ENCODE measurements at places on chromosomes 1 and 21.

DNA sequence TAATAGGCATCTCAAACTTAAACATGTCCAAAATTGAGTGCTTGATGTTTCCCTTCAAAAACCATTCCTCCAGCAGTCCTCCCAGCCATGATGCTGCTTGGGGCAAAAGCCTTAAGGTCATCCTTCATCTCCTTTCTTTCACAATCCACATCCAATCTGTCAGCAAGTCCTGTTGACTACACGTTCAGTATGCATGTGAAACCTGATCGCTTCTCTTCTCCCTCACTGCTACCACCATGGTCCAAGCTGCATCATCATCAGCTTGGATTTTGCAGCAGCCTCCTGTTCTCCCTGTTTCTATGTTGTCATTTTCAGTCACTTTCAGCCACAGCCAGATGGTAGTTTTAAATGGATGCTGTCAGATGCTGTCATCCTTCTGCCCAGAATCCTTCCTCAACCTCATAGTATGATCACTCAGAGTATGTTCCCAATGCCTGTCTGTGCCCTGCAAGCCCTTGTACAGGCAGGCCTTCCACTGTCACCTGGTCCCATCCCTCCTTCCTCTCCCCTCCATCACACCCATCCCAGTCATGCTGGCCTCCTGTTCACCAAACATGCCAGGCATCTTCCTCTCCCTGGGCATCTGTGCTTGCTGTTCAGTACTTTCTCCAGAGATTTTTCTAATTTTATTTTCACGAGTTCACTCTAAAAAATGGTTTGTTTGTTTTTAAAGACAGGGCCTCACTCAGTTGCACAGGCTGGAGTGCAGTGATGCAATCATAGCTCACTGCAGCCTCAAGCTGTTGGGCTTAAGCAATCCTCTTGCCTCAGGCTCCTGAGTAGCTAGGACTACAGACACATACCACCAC, 66.0 kb downstream of the SYDE2 start:
- DNase-seq: no peak

- DNase-seq: no peak
These were observed 50.7 kb upstream of the LAMC2 start for GRCh38 chr1:183135336-183135735.

DNA sequence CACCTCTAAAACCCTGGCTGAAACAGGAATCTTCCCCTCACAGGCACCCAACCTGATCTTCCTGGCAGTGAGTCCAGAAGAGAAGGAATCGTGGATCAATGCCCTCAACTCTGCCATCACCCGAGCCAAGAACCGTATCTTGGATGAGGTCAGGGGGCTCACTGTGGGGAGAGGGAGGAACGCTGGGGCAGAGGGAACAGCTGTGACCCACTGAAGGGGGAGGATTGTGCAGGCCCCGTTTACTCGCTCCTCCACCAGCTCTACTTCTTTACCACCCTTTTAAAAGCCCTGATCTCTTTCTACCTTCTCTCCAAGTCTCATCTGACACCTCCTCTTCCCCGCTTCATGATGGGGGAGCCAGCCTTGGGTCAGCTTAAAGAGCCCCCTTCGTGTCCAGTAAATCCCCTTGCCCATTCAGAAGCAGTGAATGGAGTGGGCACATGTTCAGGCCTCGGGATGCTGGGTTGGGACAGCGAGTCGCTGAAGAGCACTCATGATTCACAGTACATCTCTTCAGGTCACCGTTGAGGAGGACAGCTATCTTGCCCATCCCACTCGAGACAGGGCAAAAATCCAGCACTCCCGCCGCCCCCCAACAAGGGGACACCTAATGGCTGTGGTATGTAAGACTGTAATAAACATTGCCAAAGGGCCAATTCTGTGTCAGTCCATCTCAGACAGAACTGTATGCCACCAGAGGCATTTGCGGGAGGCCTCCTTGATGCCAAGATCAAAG, 7.3 kb downstream of the PLEKHO1 start:
- DNase-seq: no peak

DNA sequence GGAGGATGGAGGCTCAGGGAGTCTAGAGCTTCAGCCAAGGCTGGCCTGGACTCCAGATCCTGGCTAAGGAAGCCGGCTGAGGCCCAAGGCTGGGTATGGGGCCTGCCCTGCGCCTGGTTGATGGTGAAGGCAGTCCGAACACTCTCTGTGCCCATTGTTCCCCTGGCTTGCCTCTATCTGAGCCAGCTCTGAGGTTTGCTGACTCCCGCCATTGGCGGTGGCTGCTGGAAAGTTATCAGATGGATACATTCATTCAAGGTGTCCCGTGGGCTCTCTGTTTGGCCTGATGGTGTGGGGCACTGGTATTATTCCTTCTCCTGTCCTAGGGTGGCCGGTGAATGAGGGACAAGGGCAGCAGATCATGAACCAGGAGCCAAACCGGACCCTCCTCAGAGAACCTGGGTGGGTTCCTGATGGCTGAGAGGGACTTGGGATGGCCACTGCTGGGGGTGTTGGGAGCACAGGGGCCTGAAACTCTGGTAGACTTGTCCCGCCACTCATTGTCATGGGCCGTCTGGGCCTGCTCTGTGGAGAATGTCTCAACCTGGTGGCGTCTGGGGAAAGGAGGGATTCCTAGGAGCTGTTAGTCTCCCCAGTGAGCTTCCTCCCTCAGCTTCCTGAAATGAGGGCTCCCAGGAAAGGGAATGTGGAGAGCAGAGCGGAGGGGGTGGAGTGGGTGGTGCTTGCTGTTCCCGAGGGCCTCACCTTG, 22.2 kb downstream of the SLC26A9 start:
- no peak for DNase-seq

GRCh38 chr1:25028907-25029599, 99.0 kb upstream of the RUNX3 start:
- peak; percentile 45 for DNase-seq

DNA sequence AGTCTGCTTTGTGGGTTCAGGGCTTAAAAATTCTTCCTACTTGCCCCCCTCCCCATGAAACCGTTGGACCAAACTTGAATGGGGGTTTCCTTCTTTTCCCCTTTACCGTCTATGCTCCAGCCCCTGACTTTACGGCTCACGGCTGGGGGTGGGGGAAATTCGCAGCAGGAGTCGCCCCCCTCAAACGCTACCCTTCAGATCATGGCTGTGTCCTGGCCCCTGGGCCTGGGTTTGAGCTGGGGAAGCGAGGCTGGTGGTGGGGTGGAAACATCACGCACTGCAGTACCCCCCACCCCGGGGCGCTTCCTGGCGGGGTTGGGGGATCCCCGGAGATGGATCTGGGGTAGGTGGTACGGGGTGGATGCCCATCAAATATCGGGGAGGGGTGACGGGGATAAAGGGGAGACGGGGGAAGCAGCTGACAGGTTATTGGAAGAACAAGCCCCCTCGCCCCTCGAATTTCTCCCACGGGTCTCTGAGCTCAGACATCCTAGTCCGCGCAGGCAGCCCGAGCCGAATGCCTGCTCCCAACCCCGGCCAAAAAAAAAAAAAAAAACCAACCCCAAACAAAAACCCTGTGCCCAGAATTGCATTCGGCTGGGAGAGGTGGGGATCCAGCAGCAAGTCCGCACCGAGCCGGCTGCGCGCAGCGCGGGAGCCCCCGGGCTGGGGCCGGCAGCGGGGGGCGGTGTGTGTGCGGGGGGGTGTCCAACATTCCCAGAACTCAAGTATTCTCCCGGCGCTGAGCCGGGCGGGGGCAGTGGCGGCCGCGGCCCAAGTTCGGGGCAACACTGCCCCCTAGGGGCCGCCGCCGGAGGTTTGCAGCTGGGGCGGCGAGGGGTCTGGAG, 59.0 kb upstream of the ACOT11 start:
- peak; percentile 93 for DNase-seq

DNA sequence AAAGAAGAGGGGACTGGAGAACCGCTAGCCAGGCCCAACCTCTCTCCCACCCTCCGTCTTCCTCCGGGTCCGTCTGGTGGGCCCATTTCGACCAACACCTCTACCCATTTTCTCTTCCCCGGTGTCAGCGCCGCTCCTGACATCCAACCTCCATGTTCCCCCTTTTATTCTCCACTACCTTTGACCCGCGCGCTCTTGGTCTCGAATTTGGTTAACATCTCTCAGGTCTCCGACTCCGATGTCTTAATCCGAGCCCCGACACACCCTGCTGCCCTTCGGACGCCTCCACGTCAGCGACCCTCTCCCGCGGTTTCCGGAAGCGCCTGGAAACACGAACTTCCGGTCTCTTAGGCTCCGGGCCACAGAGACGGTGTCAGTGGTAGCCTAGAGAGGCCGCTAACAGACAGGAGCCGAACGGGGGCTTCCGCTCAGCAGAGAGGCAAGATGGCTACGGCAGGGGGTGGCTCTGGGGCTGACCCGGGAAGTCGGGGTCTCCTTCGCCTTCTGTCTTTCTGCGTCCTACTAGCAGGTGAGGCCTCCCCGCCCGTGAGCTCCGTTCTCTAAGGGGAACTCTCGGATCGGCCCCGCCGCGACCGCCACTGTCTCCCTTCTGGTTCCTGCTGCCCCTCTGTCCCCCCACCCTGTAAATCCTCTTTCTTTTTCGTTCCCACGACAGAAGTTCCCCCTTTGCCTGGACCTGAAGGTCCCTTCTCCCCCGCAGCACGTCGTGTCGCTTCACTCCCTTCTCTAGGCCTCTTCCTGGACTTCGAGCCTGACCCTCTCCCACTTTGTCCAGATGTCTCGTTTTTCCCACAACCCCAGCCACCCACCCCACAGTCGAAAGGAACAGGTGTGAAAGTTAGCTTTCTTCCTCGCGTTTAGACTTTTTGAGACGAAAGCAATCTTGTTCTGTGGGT, at the start of the genes COPA and NCSTN:
COPA (minus strand) TSS at position 298 of the 917 bp plus-strand sequence; CDS start at position 218, 80 bp downstream.
NCSTN (plus strand) TSS at position 431 of the 917 bp plus-strand sequence; CDS start at position 445, 14 bp downstream.
- peak; percentile 72 for DNase-seq

DNA sequence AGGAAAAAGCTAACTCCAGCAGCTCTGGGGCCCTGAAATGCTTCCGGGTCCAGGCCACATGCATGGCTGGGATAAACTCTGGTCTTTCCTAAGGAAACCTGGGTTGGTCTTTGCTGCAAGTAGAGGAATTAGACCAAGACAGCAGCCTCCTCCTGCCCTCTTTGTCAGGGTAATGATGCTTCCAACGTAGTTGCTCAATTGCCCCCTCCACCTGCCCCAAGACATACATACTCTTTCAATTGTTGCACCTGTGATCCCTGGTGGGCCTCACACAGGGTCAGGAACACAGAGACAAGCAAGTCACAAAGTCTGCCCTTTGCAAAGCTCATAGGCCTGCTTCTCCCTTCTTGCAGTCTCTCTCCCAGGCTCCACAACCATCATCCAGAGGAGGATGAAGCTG, 41.9 kb upstream of the GRIK3 start:
- DNase-seq: no peak

GRCh38 chr1:52368383-52369172, 2.6 kb upstream of the CC2D1B start:
- peak; percentile 53 for DNase-seq

DNA sequence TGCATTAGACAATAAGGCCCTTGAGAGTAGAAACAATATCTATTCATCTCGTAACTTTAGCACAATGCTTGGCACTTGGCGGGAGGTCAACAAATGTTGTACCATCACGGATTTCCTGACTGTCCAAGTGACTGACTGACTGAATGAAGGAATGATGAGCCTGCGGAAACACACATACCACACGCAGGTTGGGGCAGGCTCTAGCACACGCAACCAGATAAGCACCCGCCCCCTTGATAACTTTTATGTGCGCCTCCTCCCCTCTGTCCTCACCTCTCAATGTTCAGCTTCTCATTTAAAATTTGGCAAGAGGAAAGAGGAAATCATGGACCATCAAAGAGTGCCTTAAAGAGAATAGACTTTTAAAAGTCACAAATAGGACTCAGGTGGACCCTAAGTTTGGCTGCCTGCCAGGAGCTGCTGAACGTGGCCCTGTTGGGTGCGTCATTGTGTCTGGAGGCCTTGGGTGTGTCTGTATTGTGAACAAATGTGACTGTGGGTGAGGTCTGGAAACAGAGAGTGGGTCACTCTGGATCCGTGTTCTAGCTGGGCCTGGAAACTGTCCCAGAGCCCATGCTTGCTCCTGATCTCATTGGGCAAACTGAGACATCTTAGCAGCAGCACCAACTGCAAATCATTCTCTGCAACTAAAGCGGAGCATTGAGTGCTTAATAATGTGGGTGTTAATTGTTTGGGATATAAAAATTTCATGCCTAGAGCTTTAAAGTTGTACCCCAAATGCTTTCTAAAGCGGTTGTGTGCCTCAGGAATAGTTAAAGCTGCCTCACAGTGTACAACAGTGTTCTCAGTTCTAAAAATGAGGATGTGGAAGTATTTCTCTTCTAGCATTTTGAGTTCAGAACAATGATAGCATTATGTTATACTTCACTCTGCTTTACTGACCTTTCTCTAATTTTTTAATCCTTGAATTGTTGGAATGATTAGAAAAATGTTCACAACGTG, 47.6 kb upstream of the ABCG1 start:
- no peak for DNase-seq

DNA sequence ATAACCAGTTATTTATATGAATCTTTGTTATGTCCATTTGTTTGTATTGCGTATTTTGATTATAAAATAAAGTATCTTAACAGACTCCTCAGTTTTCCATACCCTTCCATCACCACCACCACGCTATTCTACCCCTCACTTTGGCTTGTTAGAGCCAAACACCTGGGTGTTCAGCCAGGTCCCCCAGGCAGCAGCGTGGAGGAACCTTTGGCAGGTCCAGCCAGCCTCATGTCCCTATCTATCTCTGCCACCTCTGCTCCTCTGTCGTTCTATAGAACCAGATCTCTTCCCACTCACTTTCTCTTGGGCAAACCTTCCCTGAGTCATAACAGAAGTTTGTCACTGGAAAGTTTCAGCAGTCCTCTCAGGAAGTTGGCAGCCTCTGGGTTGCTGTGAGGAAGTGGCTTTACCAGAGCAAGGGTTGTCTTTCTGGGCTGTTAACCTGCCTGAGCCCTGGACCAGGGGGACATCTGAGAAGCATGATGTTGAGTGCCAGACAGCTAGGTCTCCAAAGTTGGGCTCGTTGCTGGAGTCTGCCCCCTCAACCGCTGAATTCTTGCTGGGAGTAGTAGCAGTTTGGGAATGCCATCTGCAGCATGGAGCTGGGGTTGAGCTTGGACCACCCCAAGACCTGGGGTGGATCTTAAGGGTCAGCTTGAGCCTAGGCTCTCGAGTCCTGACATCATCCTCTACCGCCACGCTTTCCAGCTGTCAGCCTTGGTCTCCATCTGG, 996 bp upstream of the SH3BGRL3 start:
- no peak for DNase-seq

GRCh38 chr1:205528887-205529825, 24.7 kb downstream of the CDK18 start:
- peak; percentile 94 for DNase-seq

Data from GM12892 (cell line).